Colonic mucosa (tissue), 4 donors: ENCODE measurements at places on chromosomes 3 and 15. TPM values are rescaled to one million over a fixed set of nuclear protein-coding genes. Genes with fewer than 3 reads are reported as not detected.

Gene GOLGA8J
- total RNA-seq = 0.35 TPM

Gene MGA
- 21.8 TPM for total RNA-seq

GRCh38 chr15:68802373-68802772 is 18.3 kb downstream of the ANP32A start:
- no peaks in the 10 kb centered on the region for H3K27me3 ChIP-seq
- H3K27ac ChIP-seq = no peak overlapping the region
- no peak for DNase-seq
- no peaks in the 10 kb centered on the region for H3K36me3 ChIP-seq

DNA sequence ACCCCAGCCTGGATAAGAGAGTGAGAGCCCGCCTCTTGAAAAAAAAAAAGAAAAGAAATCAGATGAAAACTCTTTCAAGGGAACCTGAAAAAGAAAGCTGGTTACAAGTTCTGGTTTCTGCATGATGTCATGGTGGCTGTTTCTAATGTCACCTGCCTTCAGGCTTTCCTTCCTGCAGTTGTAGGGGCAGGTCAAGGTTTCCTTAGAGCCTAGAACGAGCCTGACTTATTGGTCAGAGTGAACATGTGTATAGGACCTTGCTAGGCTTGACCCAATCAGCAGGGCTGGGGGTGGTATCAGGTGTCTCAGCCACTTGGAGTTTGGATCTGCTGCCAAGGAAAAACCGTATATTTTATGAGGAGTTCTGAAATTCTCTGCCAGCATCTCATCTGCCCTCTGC is 3.8 kb downstream of the IVD start:
- H3K27ac ChIP-seq = no peak overlapping the region
- H3K4me1 ChIP-seq = peaks cover 5% of the 10 kb centered on the region
- H3K27me3 ChIP-seq = no peaks in the 10 kb centered on the region
- H3K36me3 ChIP-seq = peaks cover 8% of the 10 kb centered on the region

- H3K4me1 ChIP-seq = peaks cover 3% of the 10 kb centered on the region
- H3K27me3 ChIP-seq = no peaks in the 10 kb centered on the region
- no peaks in the 10 kb centered on the region for H3K36me3 ChIP-seq
- H3K4me3 ChIP-seq = no peak overlapping the region
Measured at GRCh38 chr3:188367678-188368077, 213.7 kb downstream of the LPP start.

DNA sequence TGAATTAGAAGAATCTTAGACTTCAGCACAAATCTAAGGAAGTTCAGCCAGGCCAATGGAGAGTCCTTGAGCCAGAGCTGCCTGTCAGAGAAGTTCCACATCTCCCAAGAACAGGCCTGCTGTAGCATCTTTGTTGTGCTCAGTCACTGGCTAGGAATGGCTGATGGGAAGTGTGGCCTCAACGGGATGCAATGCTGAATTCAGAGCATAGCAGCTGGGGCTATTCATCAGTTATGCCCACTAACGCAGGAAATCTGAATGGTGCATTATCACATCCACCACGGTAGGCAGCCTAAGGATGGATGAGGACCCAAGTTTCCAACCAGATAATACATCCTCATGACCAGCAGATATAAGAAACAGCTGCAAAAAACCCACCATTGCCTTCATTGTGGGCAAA is 3.2 kb upstream of the EIF1B start:
- no peak overlapping the region for H3K4me3 ChIP-seq
- peaks cover 5% of the 10 kb centered on the region for H3K4me1 ChIP-seq
- H3K27me3 ChIP-seq = no peaks in the 10 kb centered on the region
- H3K27ac ChIP-seq = no peak overlapping the region
- H3K36me3 ChIP-seq = no peaks in the 10 kb centered on the region
- no peak for DNase-seq

GRCh38 chr3:42490243-42490642 is 12.2 kb upstream of the VIPR1 start:
- no peaks in the 10 kb centered on the region for H3K36me3 ChIP-seq
- DNase-seq = peak; percentile 33
- peaks cover 3% of the 10 kb centered on the region for H3K4me1 ChIP-seq
- H3K27ac ChIP-seq = peak overlapping the region; percentile 24
- no peak overlapping the region for H3K4me3 ChIP-seq
